Activated T-helper 1 cell treated with Interleukin-2 at 50 U/mL for 16 hours (primary cell): ENCODE measurements at places on chromosomes 6 and 20.

- no peak for DNase-seq
These were observed 67.9 kb upstream of the E2F3 start for GRCh38 chr6:20333721-20334269.

DNA sequence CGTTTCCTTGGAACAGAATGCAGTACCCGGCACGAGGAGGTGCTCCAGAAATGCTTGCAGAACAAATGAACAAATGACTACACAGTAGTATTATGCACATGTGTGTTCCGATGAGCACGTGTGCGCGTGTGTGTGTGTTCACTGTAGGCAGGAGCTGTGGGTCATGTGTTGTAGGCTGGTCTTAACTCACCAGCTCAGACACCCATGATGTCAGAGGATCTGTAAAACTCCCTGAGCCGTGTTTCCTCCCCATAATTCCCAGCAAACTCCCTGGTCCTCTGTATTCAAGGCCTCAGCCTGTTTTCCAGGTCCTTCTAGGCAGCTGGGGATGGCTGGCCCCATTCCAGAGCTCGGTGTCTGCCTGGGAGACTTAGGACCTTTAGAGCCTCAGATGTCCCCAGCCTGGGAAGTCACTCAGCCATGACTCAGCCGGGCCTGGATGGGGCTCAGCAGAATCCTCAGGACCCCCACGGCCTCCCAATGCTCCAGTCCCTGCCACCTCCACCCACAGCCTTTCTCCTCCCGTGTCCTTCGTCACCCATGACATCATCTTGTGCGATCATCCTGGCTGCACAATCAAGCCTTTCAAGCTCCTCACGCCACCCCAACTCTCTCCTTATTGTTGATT, 475.0 kb upstream of the SULF2 start:
- no peak for DNase-seq

- DNase-seq: no peak
These were observed 103.7 kb downstream of the OGFRL1 start for GRCh38 chr6:71392276-71392675.

GRCh38 chr20:44520881-44521280, 989 bp downstream of the SERINC3 start:
- no peak for DNase-seq

- no peak for DNase-seq
These were observed 55.2 kb upstream of the TAGAP start for GRCh38 chr6:159099961-159100360.

DNA sequence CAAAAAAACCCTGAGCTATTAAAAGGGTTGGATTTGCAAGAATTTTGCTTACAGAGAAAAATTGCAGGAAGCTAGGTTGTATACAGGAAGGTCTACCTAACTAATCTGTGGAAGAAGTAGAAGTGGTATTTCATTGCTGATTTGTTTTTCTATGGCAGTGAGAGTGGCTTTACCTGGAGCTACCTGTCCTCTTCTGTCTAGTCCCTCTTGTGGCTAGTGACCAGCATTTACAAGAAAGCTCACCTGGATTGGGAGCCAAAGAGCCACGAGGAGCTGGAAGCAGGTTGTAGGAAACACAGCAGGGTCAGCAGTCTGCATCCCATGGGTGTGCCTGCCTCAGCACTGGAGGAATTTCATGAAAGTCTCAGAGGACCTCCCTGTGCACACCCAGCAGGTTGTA, 120.3 kb upstream of the RALGAPA2 start:
- DNase-seq: no peak

DNA sequence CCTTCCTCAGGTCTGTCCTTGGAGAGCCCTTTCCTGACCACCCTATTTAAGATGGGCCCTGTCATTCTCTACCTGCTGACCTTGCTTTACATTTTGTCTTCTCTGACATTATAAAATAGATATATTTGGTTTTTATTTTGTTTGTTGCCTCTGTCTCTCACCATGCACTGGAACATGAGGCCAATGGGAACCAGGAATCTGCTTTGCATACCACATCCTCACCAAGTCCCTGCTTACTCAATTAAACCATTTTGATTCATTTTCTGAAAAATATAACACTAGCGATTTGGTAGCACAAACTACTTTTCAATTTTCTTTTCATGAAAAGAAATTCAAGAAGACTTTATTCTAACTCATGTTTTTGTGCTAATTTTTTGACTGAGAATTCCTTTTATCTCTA, 32.8 kb upstream of the POPDC3 start:
- no peak for DNase-seq

DNA sequence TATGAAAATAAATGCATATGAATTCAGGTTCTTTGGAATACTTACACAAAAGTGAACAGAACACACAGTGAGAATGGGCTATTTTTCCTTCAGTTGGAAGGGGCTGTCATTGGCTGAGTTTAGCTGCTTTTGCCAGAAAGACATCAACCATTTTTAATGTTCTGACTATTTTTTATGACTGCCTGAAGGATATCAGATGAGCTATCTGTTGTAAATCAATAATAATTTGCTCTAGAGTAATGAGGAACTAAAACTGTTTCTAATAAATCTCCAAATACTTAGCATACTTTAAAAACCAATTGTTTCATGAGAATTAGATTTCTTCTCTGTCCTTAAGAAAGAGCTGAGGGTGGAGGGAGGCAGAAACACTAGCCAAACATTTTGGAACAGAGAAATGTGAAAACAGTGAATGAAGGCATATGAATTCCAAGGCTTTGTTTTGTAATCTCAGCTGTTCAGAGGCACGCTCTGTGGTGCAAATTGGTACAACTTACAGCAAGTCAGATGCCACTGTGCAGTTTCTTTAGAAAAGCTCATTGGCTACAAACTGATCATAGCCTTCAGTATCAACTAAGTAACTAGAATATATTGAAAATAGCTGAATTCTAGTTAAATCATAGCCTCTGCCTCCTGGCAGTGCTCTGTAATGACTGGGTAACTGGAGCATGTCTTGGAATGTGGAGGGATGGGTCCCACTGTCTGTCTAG, 228.9 kb upstream of the JAG1 start:
- no peak for DNase-seq

DNA sequence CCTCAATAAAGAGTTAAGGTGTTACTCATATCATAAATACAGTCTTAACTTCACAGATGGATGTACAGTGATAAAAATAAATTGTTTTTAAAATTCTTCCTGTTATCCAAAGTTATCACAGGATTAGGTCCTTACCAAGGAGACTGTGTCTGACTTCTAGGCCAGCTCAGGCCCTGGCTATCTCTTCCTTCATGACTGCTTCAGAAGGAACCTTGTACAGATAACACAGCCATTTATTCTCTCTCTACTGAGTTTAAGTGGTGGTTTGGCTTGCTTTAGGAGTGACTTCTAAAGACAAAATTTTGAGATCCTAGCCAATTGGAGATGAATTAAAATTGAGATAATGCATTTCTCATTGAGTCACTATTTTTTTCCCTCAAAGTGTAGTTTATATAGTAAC, 40.8 kb upstream of the RNF182 start:
- no peak for DNase-seq

DNA sequence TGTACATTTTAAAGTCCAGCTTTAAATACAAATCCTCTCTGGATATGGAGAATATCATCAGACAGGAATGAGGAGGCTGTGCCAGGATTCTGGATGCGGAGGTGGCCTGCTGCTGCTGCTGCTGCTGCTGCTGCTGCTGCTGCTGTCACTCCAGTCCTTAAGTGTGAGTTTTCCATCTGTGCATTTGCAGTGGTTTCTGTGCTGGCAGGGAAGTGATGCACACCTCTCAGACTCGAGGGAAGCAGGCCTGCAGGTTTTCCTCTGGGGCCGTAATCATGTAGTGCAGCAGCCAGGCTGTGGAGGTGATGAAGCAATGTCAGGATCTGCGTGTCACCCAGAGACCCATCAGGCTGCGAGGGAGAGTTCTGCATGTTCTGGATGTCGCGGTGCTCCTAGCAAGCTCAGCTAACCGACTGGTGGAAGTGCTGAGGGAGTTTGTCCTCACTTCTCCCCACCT, 32.0 kb downstream of the CFAP61 start:
- no peak for DNase-seq

DNA sequence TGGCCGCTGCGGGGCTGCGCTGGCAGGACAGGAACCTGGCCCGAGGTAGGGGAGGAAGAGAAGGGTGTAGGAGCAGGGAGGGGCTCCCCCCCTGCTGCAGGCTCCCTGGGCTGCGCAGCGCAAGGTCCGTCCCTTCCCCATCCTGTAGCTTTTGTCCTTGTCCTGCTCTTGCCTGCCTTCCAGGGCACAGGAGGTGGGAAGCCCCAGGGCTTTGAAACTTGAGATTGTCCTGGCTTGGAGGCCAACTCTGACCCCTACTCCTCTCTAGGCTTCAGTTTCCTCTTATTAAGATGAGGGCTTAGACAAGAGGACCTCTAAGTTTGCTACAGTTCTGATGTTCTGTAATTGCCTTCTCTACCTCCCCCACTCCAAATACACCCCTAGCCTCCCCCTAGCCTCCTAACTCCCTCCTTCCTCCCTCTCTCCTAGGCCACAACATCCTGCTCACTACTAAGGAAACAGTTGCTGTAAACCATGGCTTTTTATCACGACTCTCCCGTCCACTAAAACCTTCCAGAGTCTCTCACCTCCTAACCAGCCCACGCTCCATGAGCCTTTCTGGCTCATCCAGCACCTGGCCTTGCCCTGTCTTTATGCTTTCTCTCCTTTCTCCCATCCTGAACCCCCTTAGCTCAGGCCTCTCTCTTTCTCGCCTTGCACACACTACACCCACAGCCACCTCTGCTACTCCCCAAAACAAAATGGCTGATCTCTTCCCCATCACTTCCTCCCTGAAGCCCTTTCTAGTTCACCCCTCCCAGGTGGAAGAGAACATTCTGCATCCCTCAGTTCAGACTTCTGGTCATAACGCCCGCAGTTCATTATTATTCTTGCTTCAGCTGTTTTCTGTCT, 10.2 kb downstream of the UNC5CL start:
- no peak for DNase-seq

GRCh38 chr20:33899106-33899505, 88.0 kb downstream of the CHMP4B start:
- DNase-seq: no peak

GRCh38 chr6:163583558-163583957, 169.0 kb downstream of the QKI start:
- no peak for DNase-seq

GRCh38 chr6:169783401-169783800, 32.0 kb downstream of the ERMARD start:
- DNase-seq: no peak

DNA sequence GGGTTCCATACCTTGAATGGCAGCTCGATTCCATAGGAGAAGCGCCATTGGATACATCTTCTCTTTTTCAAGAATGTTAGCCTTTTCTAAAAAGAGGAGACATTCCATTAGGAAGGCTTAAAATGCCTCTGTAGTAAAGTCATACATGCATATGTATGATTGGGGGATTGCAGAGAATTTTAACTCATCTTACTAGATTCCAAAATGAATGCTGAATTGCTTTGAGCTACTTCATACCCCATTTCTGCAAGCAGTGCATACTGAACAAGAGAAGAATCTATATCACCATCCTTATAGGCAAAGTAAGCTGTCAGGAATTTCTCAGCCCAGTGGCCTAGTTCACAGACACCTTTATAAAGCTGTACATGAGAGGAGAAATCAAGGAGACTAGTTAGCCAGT, 80.3 kb downstream of the NDUFAF5 start:
- no peak for DNase-seq

- no peak for DNase-seq
These were observed 86.6 kb downstream of the SESN1 start for GRCh38 chr6:109008054-109008453.

DNA sequence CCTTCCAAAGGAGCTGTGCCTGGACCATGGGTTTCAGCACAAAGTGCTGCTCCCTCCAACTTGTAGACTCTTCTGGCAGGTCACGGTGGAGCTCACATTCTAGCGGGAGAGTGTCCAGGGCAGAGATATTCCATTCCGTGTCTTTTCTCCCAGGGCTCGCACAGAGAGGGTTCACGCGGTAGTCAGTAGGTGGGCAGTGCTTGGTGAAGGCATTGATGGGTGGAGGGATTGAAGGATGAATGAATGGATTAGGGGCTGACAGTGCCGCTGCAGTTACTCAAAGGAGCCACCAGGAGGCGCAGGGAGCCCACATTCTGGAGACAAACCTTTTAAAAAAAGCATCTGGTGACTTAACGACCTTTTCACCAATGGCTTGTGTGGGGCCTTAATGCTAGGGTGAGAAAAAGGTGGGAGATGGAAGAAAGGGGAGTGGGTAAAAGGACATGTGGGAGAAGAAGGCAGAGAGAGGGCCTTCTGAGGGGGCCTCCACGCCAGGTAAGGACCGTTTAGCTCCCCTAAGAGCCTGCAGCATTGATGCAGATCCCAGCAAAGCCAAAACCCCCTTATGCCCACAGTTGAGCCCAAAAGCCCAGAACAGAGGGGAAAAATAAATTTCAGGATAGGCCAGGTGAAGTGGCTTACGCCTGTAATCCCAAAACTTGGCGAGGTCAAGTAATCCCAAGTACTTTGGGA, 17.5 kb upstream of the FAM110A start:
- DNase-seq: peak; percentile 39

DNA sequence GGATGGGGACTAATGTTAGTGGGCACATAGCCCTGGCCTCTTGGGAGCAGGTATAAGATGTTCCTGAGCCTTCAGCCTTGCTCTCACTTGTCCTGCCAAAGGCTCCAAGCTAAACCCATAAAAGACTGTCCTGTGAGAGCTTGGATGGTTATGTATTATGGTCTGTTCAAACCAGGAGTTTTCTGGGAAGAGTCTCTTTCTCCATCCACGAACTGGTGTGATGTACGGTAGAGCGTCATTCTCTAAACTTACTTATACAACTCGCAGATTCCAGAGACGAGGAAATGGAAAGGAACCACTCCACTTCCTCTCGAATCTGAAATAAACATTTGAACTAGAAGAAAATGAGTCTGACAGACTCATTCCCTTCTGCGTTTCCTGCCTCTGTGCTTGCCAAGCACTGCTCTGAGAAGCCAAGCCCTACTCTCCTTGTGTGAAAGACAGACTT, 5.3 kb downstream of the SOBP start:
- DNase-seq: no peak

GRCh38 chr20:3161316-3162079, 1.8 kb upstream of the FASTKD5 start:
- no peak for DNase-seq

DNA sequence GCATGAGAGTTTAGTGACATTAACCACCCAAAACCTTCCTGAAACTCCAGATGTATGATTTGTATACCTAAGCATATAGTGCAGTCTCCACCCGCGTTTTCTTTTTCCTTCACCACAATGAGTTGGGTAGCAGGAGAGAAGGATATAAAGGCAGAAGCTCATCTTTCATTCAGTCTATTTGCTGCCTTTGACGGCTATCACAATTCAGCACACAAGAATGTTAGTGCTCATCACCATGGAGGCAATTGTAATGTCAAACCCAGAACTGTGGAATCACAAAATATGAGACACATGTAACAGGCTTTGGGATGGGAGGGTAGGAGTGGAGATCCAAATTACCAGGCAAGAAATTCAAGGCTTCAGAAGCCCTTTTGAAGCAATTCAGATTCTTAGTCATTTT, 17.6 kb downstream of the ZHX3 start:
- no peak for DNase-seq

- no peak for DNase-seq
These were observed 491.7 kb downstream of the DHX35 start for GRCh38 chr20:39453890-39454289.

- no peak for DNase-seq
These were observed 21.3 kb upstream of the TMEM14A start for GRCh38 chr6:52649536-52650160.
